ENCODE measurements at places on chromosomes 7 and 10.

DNA sequence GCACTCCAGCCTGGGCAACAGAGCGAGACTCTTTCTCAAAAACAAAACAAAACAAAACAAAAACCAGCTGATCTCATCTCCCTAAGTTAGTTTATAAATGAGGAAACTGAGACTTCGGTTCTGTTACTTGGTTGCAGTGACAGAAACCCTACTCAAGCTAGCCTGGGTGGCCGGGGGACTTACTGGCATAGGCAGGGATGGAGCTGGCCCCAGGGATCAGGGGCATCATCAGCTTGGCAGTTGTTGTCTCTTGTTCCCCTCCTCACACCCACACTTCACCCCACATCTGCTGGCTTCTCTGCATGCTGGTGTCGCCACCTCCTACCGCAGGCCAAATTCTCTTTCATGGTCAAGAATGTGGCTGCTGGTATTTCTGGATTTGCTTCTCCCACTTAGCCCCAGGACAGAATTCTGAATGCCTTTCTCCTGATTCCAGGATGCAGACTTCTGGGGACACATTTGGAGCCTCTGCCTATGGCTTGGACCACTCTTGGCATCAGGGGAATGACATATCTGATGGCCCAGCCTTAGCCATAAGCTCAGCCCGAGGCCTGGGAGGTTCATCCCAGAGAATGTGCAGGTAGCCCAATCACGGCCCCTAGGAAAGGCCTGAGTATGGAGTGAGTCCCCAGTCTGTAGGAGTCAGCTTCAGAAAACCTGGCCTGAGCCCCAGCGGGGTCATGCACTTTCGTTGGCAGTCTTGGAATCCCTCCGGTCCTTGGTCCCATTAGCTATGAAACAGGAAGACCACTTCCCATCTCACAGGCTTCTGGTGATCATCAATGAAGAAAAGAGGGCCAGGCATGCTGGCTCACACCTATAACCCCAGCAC, 41.6 kb upstream of the CTBP2 start:
- no peak for DNase-seq

DNA sequence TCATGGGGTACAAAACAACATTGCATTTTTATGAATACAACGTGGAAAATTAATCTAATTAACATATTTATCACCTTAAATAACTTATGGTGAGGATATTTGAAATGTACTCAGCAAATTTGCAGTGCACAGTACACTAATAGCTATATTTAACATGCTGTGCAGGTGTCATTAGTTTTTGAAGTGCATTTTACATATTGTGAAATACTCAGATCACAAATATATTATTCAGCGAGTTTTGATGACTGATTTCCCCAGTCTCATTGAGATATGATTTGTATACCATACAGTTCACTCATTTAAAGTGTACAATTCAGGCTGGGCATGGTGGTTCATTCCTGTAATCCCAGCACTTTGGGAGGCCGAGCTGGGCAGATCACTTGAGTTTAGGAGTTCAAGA, 59.5 kb downstream of the TET1 start:
- no peak for DNase-seq

GRCh38 chr7:28550580-28551186, 138.4 kb downstream of the CREB5 start:
- DNase-seq: no peak

DNA sequence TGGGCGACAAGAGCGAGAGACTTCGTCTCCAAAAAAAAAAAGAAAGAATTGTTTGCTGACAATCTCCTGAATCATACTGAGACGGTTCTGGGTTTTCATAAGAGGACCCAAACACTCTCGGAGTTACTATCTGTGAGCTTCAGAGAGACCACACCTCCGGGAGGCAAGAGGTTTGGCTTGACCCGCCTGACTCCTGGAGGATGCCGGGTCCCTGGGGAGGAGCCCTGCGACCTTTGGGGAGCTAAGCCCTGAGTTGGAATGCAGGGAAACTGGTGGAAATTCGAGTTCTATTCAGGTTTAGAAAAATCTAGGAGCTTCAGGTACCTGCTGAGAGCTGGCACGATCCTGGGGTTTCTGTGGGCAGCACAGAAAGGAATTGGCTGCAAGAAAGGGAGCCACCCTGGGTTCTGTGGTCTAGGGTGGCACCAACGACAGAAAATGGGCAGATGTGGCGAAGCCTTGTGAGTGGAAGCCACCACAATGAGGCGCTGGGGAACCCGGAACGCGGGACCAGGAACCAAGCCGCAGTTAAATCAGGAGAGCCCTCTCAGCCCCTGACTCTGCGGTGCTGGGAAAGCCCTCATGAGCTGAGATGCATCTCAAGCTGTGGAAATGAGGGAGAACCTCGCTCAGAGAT, 21.9 kb upstream of the GATAD1 start:
- no peak for DNase-seq

- DNase-seq: no peak
Measured at GRCh38 chr10:43409385-43410109, 561 bp upstream of the HNRNPF start.

- no peak for DNase-seq
Measured at GRCh38 chr7:79452495-79453265, 787 bp downstream of the MAGI2 start.

GRCh38 chr7:38169847-38170246, 8.2 kb upstream of the STARD3NL start:
- no peak for DNase-seq

DNA sequence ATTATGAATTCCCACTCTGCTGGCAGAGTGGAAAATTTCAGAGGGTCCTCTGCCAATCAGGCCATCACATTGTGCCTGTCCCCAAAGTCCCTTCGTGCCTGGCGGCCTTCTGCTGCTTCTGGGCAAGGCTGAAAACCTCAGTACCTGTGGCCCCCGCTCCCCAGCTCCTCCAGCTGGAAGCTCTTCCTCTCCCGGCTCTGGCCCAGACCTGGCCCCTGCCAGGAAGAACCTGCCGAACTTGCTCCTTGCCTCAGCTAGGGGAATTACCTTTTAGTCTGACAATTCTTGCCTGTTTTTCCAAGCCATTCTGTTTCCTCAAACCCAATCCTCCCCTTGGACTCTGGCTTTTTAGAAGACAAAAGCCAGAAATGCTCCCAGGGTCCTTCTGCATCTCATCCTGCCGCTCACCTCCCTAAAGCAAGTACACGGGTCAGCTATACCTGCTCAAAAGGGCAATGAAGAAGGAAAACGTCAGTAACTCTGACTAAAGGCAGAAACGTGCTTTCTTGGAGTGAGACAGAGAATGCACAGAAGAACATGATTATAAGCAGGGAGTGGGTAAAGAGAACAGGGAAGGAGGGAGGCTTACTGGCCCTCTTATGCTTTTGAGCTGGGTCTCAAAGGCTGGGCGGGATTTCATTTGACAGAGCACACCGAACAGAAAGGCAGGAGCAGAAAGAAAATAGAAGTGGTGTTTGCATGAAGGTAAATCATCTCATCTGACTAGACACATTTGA, 28.1 kb upstream of the TRIL start:
- DNase-seq: no peak

DNA sequence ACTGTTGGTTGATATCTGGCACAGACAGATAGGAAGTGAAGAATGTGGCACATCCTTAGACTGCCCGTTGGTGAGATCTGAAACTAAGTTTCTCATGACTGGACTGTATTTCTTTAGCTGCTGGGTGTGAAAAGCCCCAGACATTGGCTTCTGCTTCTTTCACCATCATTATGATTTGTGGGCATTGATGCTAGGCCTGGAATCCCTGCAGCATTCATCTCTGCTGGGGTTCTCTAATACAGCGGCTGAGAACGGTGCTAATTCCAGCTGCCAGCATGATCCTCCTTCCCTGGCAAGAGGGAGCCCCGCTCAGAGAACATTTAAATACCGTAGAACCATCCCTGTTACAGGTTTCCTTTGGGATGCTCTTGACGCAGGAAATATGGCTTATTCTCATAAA, 26.2 kb downstream of the RBM20 start:
- DNase-seq: no peak

DNA sequence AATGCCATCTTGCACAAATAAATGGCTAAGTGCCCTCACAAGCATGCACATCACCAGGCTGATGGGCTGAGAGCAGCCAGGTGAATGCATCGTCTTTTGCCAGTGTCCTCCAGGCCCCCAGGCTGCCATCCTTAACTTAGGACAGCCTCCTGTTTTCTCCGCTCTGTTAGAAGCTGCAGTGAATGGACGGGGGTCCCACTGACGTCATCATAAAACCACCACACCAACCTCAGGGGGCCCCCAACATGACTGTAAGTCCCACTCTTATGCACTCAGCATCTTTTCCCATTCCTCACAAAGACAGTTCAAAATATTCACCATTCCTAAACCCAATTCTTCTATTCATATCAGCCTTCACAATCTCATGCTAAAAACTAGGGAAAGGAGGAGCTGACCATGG, 34.4 kb downstream of the GLI3 start:
- DNase-seq: no peak

GRCh38 chr7:114842551-114843065, 79.3 kb upstream of the MDFIC start:
- no peak for DNase-seq

DNA sequence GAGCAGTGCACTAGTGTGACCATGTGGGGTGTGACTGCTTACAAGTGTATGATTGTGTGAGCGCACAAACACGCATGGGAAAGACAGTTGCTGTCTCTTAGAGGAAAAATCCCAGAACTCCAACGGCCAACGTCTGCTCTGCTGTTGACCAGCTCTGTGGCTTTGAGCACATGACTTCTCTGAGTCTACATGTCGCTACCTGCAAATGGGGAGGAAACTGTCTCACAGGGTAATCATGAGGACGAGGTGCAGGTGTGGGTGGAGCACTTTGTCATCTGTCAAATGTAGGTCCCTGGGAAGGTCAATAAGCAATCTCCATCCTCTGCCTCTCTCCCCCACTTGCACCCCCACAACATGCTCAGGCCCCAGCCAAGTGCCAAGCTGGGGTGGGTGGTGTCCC, 31.2 kb upstream of the TLX1 start:
- no peak for DNase-seq

DNA sequence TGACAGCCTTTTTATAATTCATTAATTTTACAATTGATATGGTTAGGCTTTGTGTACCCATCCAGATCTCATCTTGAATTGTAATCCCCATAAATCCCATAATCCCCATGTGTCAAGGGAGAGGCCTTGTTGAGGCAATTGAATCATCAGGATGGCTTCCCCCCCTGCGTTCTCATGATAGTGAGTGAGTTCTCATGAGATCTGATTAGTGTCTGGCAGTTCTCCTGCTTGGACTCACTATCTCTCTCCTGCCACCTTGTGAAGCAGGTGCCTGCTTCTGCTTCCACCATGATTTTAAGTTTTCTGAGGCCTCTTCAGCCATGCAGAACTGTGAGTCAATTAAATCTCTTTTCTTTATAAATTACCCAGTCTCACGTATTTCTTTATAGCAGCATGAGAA, 165.7 kb upstream of the GNAI1 start:
- no peak for DNase-seq

DNA sequence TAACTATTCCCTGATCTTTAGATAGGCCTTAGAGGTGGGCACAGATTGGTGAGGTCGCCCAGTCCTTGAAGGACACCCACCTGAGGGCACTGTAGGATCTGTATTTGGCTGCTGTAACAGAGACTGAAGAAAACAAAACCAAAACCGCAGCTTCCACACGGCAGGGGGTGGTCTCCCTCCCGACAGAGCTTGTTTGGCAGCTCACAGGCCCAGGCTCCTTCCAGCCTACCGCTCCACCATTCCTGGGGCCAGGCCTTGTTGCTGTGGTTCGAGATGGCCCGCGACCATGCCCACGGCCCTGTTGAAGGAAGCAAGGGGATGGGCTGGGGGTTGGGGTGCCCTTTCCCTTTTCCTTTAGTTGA, 30.4 kb downstream of the ZNF783 start:
- no peak for DNase-seq

GRCh38 chr10:32068569-32068968, 12.3 kb upstream of the KIF5B start:
- DNase-seq: no peak

GRCh38 chr10:104417637-104418292, 64.1 kb downstream of the CFAP58 start:
- DNase-seq: no peak

- no peak for DNase-seq
Measured at GRCh38 chr10:126390324-126390723, 2.0 kb upstream of the ADAM12 start.

DNA sequence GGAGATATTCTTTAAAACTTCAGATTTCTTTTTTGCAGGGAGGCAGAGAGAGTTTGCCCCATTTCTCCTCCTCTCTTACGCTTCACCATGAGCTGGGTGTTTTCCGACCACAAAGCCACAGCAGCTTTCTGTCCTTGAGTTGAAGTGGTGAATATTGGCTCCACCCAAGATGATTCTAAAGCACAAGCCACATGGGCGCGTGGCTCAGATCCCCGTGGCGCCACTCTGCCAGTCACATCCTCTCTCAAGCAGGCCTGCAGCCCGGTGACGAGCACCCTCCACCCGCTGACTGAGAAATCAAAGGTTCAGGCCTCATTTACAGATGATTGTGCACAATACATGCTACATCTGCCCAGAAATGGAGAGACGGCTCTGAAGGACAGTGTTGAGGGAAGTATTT, 27.6 kb upstream of the RNF32 start:
- no peak for DNase-seq

GRCh38 chr7:3482147-3482921, 181.3 kb downstream of the SDK1 start:
- DNase-seq: no peak

DNA sequence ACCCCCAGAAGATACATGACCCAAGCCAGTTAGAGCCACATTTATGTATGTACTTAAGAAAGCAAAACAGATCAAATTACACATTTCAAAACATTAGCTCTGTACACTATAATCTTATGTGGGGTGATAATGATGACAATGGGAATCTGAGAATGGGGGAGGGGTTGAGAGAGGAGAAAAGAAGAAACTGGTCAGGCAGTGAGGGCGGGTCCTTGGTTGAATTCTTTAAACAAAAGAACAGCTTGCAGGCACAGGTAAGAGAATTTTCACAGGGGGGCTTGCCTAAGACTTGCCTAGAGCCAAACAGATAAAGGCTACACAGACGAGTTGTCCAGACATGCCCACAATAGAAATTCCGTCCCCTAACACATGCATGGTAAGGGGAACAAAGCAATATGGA, 76.8 kb upstream of the PTER start:
- DNase-seq: no peak

GRCh38 chr10:4767033-4767814, 58.8 kb upstream of the AKR1E2 start:
- DNase-seq: no peak

DNA sequence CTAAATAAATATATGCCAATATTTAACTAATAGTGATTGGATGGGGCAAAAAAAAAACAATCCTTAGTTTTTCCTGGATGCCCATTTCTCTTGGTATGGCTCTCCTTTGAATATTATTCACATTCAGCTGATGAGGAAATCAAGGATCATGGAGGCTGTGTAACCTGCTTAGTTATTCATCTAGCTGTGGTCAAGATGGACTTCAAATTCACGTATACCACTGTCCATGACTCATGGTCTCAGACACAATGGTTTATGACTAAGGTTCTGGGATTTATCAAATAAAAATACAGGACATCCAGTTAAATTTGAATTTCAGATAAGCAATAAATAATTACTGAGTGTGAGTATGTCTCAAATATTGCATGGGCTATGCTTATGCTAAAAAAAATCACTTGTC, 191.5 kb upstream of the CELF2 start:
- DNase-seq: no peak
